ENCODE measurements at places on chromosomes 13 and 19. TPM values are rescaled to one million over a fixed set of nuclear protein-coding genes. Genes with fewer than 3 reads are reported as not detected.

DNA sequence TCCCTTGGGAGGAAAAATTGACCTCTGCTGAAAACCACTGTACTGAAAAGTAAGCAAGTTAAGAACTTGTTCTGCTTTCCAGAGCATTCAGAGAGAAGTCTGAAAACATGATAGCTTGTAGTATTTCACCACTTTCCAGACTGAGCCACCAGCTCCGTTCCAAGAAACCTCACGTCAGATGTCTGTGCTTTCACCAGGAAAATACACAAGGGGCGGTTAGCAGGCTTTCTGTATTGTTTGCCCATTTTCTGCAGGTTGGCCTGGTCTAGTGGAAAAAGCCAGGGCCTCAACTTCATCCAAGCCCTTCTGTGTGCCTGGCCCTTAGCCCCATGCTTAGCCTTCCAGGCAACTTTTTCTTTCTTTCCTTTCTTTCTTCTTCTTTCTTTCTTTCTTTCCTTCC, 36.4 kb downstream of the RXFP2 start:
- peak; percentile 75 for DNase-seq

- no peak for DNase-seq
These were observed 15.2 kb downstream of the TNNT1 start for GRCh38 chr19:55133639-55134444.

- DNase-seq, result no peak
These were observed 7.7 kb downstream of the PNMA8B start for GRCh38 chr19:46487802-46488445.

GRCh38 chr13:111923439-111923838, 143.5 kb upstream of the SOX1 start:
- no peak for DNase-seq

- DNase-seq, result no peak
These were observed 403.0 kb downstream of the LMO7 start for GRCh38 chr13:76038920-76039716.

GRCh38 chr13:31242367-31242766, 42.6 kb downstream of the B3GLCT start:
- no peak for DNase-seq

DNA sequence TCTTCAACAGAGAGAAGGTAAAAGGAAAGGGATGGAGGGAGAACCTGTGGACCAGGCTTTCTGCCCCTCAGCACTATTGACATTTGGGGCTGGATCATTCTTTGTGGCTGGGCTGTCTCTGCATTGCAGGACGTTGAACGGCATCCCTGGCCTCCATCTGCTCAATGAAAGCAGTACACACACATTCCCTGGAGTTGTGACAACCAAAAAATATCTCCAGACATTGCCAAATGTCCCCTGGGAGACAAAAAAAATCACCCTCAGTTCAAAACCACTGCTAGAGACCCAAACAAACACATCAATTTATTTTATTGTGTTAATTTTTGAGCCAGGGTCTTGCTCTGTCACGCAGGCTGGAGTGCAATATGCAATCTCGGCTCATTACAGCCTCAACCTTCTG, 43.3 kb downstream of the INSR start:
- no peak for DNase-seq

DNA sequence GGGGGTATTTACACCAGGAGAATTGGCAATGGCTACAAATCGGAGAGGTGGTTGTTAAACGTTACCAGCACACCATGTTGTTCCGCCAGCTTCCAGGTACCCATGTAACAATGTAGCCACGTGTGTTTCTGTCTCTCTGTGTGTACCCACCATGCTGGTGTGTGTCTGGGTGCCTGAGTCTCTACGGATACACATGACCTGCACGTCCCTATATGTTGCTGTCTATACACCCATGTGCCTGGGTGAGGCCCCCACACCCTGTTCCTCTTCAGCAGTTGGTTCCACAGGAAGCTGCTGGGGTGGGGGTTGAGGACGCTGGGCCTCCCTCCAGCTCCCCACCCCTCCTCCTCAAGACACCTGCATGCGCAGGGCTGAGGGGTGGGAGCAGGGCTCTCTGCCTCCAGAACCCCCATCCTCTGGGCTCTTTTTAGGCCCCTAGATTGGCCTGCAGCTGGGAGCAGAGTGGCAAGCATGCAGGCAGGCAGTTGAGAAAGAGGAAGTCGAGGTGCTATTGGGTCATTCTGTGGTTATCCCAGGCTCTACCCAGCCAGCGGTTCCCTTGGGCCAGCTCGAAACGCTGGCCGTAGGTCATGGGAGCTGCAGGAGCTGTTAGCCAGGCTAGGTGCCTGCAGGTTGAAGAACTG, at the start of gene ARHGEF18:
Gene ARHGEF18, plus strand, starts transcription at position 351 of the 644 bp plus-strand sequence. CDS start 13,954 bp downstream, outside the sequence.
- no peak for DNase-seq

GRCh38 chr13:113814435-113814821, 49.4 kb downstream of the GAS6 start:
- DNase-seq, result no peak

DNA sequence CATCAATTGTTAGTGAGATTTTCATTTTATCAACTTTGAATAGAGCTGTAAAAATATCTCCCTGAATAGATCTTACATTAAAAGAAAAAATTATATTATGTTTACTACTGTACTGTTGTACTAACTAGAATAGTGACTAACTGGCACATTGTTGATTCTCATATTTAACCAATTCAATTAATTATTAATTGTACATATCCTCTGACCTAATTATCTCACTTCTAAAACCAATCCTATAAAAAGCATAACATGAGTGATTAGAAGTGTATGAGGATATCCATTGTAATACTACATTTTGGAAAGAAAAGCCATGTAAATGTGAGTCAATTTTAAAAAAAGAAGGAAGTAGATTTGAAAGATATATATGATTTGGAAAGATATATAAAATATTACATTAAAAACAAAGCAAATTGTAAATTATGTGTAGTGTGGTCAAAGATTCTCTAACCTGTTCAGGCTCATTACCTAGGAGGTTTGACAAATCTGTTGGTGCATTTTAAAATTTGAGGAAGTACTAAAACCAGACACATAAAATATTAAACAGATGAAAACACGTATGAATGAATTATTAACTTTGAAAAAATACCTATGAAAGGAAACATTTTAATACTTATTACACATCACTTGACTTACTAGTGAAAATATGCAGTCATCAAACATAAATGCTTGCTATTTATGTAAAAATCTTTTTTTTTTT, 829.8 kb upstream of the SLC10A2 start:
- DNase-seq, result no peak

- no peak for DNase-seq
These were observed 1775.1 kb upstream of the PCDH20 start for GRCh38 chr13:63190742-63191141.

GRCh38 chr13:62450759-62451158, 1035.1 kb upstream of the PCDH20 start:
- DNase-seq, result no peak

- DNase-seq, result no peak
These were observed 9.9 kb downstream of the APOC1 start for GRCh38 chr19:44924243-44924725.

DNA sequence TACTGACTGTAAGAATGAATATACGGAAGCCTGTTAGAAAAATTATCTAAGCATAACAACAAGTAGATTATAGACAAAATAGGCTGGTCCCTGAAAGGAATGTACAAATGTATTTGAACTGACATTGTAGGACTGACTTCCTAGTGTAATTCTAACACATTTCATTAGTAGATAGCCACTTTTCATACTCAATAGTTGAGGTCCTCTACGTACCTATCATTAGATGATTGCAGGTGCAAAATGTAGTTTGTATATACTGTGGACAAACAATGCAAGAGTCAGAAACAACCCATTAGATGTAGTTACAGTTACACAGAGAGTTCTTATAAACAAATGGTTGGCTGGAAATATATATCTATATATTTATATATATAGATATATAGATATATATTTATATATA, 402.3 kb upstream of the SLITRK6 start:
- no peak for DNase-seq

- DNase-seq, result no peak
These were observed 8.3 kb upstream of the ZNF254 start for GRCh38 chr19:24078680-24079079.

DNA sequence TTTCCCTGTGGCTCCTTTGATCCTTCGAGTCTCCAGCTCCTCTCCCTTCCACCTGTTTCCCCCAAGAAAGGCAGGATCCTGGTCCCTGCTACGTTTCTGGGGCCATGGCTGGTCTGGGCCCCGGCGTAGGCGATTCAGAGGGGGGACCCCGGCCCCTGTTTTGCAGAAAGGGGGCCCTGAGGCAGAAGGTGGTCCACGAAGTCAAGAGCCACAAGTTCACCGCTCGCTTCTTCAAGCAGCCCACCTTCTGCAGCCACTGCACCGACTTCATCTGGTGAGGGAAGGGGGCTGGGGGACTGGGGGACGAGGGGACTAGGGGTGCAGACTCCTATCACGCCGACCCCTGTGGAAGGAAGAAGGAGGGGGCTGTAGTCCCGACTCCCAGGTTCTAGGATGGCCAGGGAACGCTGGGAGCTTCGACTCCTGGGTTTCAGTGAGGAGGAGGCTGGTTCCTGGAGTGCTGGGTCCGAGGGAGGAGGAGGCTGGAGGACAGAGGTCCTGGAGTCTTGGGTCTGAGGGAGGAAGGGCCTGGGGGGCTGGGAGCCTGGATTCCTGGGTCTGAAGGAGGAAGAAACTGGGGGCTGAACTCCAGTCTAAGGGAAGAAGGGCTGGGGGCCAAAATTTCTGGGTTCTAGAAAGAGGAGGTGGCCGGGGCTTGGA, 524 bp downstream of the PRKCG start:
- DNase-seq, result no peak

GRCh38 chr13:23703246-23703860, 133.1 kb downstream of the TNFRSF19 start:
- no peak for DNase-seq

- no peak for DNase-seq
These were observed 249.6 kb downstream of the ENOX1 start for GRCh38 chr13:43537124-43537523.

GRCh38 chr13:21124852-21125251, 51.5 kb downstream of the SKA3 start:
- no peak for DNase-seq

DNA sequence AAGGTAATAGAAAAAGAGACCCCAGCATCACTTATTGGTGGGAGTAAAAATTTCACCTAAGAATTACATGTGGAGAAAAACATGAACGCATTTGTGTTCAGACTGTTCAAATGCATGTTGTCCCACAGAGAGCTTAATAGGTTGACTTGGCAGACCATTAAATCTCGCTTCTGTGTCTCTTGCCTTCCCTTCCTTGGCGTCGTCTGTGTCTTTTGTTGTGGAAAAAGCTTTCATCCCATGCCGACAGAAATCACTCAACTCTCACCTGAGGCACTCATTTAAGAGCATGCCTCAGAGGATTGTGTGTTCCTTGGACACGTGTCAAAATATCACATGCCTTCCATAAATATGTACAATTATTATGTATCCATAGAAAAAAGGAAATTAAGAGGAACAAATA, 24.4 kb upstream of the CACNA1A start:
- no peak for DNase-seq

- DNase-seq, result no peak
These were observed 711 bp downstream of the CILP2 start for GRCh38 chr19:19538785-19539166.

DNA sequence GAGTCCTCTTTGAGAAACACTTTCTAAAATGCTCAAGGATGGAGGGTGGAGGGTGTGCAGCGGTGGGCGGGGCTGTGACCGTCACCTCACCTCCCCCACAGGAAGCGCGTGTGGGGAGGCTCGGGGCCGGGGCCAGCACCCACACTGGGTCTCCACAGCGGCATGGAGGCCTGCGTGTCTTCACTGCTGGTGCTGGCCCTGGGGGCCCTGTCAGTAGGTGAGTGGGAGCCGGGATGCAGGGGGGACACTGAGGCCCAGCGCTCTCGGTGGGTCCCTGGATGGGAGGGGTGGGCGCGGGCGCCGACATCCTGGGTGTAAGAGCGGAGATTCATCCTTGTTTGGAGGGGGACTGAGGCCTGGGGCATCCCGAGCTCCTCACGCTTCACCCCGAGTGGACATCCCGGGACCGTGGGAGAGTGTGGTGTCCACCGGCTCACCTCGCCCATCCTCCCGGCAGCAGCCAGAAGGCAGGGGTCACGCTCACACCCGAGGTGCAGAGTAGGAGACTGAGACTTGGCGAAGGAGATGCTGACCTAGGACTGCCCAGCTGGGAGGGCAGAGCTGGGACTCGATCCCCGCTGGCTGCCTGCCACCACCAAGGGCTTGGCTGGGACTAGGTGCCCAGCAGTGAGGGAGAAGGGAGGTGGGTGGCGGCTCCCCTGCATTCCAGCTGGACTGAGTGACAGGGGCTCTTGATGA, at the start of gene GZMM:
Gene GZMM, plus strand, starts transcription at position 144 of the 699 bp plus-strand sequence. Its CDS starts 19 bp downstream, at position 163.
- no peak for DNase-seq

The NDFIP2 gene
- 26.8 TPM for polyA plus RNA-seq

The SYCN gene
- polyA plus RNA-seq, result not detected

The TMEM238 gene
- polyA plus RNA-seq, result 0.23 TPM

The SLC5A5 gene
- polyA plus RNA-seq, result not detected

The PODNL1 gene
- 0.75 TPM for polyA plus RNA-seq

The RAD23A gene
- 137 TPM for polyA plus RNA-seq

The AZU1 gene
- 1.7 TPM for polyA plus RNA-seq

The SERPINE3 gene
- polyA plus RNA-seq, result 0.77 TPM

The AMH gene
- polyA plus RNA-seq, result 6.1 TPM

The ZNF816 gene
- 6.6 TPM for polyA plus RNA-seq

The PLVAP gene
- polyA plus RNA-seq, result 40.7 TPM

Data from forelimb muscle (tissue), 1 donor.